ENCODE measurements at places on chromosomes 1 and 21.
A peak's percentile ranks its signal among the peaks of the same experiment; 100 is the strongest.

DNA sequence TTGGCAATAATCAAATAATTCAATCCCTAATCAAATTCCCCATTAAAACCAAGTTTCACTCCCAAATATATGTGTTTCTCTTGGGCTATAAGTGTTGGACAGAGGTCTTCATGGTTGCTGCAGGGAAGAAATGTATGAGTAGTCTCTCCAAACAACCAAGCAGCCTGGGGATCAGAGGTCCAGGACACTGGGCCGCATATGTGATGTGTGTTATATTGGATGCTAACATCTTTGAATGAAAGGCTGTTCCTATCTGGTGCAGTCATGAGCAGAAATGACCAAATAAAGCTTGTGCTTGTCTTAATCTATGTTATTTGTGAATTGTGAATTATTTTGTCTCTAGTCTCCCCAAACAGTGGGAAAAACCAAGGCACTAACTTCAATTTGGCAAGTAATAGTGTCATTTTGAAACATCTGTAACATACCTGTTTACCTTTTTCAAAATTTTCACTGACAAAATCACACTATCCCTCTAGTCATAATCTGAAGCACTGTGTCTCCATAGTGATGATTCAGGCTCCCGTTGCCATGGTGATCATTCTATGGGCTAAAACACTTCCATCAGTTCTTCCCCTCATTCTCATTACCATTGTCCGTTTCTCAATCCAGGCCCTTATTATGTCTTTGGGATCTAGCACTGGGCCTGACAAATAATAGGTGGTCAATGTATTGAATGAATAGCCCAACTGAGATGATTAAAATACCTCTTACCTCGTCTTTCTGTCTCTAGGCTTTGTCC lies 12.5 kb upstream of the TADA1 start:
- DNase-seq: no peak

GRCh38 chr21:42847051-42847707 lies 32.2 kb downstream of the WDR4 start:
- DNase-seq: peak; percentile 11

DNA sequence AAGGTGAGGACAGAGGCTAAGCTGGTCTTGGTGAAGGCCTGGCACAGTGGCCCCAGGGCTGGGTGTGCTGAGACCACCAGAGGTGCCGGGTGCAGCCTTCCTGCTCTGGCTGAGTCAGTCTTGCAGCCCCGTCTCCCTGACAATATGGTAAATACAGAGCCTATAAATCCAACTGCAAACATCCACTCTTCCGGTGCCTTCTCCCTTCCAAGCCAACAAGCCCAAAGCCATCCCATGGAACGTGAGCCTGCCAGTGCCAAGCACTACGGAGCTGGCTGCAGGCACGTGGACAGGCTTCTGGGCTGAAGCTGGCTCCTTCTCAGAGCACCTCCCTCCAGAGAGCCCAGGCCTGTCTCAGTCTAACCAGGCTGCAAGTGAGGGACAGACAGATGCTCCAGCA lies 70.0 kb downstream of the TRABD2B start:
- DNase-seq: no peak

DNA sequence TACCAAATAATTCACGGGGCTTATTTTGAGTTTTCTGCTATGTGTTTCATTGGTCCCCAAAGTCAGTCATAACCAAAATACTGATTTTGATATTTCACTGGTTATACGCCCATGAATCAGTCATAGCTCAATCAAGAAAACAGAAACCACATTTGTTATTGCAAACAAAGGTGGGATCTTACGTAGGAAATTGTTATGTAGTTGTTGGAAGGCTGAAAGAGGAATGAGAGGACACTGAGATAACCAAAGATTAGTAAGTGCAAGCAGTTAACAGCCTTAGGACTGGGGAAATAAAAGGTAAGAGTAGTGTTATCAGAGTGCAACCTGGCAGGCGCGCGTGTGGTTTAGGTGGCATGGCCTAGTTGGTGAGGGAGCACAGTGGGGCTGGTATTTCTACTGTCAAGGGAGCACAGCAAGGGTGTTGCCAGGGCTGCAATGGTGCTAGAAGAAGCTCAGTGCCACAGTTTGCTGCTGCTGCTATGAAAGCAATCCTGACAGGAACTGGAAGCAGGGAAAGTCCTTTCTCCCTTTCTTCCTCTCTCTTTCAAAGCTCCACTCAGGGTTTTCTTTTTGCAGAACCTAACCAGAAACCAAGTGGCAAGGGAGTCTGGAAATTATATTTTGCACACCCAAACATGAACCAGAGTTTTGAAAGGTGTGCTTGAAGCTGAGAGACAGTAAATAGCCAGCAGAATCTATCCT lies 33.7 kb downstream of the RTCA start:
- DNase-seq: no peak

DNA sequence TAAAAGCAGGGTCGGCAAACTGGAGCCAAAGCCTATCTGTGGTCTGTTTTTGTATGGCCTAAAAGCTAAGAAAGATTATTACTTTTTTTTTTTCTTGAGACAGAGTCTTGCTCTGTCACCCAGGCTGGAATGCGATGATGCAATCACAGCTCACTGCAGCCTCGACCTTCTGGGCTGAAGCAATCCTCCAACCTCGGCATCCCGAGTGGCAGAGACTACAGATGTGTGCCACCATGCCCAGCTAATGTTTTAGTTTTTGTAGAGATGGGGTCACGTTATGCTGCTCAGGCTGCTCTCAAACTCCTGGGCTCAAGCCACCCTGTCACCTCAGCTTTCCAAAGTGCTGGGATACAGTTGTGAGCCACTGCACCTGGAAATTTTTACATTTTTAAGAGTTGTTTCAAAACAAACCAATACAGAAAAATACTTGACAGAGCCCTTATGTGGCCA lies 6.5 kb upstream of the GLRX2 start:
- no peak for DNase-seq

DNA sequence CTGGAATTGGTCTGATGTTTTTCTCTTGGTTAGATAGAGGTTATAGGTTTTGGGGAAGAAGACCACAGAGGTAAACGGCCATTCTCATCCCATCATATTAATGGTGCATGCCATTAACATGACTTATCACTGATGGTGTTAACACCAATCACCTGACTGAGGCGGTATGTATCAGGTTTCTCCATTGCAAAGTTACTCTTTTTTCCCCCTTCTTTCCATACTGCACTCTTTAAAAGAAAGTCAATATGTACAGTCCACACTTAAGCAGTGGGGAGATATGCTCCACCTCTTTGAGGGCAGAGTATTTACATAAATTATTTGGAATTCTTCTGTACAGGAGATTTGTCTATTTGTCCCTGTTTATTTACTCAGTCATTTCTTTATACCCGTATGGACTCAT lies 35.7 kb upstream of the OSBPL9 start:
- no peak for DNase-seq

GRCh38 chr1:4053774-4054173 lies 153.7 kb upstream of the C1orf174 start:
- DNase-seq: no peak

- DNase-seq: no peak
Observed at GRCh38 chr1:24505816-24506215, 3.2 kb downstream of the RCAN3 start.

GRCh38 chr1:228226956-228227791 lies 19.3 kb downstream of the OBSCN start:
- no peak for DNase-seq

DNA sequence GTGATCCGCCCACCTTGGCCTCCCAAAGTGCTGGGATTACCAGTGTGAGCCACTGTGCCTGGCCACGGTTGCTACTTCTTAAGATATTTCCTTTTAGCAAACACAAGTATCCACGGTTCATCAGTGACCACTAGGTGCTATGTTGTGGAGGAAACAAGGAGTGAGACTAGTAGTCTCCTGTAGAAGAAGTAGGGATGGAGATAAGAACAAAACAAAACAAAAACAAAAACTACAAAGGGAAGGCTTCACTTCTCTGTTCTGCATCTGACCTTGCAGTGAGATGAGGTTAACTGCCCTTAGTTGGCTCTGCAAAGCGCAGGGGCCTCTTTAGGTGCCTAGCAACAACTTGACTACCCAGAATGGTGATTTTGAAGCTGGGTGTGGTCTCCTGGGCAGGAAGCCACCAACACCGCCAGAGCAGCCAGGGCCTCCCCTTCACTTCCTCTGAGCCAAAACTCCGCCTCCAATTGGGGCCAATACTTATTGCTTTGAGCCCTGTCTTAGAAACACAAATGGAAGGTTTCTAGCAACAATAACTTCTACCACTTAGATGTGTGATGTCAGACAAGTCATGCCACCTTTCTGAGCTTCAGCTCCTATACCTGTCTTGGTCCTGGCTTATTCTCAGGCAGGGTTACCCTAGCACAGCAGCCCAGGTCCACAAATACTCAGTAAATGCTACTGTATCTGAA lies 12.8 kb upstream of the CDC42 start:
- peak; percentile 78 for DNase-seq

GRCh38 chr21:31234936-31235335 lies 109.1 kb downstream of the TIAM1 start:
- no peak for DNase-seq

- DNase-seq: no peak
Observed at GRCh38 chr1:222018041-222018440, 276.2 kb upstream of the DUSP10 start.

DNA sequence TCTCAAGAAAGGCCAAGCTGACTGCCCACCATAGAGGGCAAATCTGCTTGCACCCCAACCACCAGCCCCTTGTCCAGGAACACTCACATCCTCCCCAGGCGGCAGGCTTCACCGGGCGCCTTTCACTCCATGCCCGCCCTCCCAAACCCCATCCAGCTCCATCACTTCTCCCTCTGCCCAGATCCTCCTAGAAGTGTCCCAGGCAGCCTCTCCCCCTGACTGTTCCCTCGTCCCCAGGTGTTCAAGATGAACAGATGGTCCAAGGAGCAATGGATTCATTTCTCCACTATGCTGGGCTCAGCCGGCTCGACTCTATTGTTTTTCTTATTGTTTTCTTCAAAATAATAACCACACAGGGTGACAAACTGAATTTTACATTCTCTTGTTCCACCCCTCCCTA lies 22.1 kb downstream of the S100A6 start:
- DNase-seq: no peak

DNA sequence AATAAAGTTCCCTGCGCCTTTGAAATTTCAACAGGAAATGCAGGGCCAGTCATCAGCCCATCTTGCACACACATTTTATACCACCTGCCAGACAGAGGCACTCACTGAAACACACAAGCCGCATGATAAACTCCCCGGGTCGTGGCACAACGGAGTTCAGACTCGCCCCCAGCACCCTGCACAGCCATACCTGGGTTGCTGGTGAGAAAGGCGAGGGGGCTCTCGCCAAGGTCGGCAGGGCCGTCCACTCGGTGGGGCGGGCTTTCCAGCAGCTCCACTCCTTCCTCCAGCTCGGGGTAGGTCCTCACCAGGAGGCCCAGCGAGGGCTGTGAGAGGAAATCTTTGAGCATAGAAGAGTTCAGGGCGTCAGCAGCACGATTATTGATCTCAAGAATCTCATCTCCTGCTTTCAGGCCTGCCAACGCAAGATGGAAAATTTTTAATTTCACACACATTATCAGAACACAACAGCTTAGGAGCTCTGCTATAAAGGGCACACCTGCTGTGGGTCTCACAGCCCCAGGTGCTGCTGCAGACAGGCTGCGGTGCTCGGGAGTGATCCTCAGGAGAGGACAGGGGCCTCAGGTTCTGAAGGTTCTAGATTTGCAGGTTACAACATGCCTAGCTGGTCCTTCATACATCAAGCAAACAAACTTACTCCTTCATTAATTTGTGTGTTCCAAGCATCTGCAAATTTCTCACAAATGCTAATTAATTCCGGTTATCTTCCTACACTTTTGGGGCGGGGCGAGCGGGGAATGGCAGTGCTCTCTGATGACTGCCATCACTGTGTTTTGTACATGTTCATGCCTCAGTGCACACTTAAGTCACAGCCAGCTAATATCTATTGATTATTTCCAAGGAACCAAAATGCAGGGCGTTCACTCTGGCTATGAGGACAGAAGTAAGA lies 144.2 kb upstream of the KRTAP19-8 start:
- DNase-seq: peak; percentile 58

- DNase-seq: no peak
Observed at GRCh38 chr1:14810595-14811361, 212.3 kb downstream of the KAZN start.

DNA sequence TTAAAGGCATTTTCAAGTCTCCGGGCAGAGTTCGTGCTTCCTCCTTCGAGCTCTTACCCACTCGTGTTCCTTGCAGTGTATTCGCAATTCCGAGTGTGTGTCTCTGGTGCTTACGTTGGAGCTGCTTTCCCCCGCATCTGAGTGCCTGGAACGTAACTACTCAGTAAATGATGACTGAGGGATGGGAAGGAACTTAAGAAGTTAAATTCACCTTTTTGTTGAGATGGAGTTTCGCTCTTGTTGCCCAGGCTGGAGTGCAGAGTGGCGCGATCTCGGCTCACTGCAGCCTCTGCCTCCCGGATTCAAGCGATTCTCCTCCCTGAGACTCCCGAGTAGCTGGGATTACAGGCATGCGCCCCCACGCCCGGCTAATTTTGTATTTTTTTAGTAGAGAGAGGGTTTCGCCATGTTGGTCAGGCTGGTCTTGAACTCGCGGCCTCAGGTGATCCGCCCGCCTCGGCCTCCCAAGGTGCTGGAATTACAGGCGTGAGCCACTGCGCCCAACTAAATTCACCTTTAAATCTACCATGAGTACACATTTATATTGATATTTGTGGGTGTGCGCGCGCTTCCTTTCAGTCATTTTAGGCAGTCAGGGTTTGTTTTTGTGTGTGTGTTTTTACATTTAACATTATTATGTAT lies 837 bp downstream of the NDUFS5 start:
- no peak for DNase-seq

DNA sequence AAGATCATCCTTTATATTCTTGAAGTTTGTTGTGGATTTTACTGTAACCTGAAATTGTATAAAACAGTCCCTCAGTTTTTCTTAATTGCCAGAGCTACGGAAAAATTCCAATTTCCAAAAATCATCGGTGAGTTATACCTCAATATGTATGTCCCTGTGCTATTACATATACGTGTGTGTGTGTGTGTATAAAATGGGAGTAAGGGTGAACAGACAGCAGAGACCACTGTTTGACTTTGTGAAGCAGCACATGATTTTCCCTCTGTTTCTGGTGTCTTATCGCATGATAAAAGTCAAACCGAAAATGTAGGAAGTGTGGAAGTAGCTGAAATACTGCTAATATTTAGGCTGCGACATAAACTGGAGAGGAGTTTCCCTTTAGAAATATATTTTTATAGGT lies 1.2 kb downstream of the OR2T1 start:
- DNase-seq: no peak

DNA sequence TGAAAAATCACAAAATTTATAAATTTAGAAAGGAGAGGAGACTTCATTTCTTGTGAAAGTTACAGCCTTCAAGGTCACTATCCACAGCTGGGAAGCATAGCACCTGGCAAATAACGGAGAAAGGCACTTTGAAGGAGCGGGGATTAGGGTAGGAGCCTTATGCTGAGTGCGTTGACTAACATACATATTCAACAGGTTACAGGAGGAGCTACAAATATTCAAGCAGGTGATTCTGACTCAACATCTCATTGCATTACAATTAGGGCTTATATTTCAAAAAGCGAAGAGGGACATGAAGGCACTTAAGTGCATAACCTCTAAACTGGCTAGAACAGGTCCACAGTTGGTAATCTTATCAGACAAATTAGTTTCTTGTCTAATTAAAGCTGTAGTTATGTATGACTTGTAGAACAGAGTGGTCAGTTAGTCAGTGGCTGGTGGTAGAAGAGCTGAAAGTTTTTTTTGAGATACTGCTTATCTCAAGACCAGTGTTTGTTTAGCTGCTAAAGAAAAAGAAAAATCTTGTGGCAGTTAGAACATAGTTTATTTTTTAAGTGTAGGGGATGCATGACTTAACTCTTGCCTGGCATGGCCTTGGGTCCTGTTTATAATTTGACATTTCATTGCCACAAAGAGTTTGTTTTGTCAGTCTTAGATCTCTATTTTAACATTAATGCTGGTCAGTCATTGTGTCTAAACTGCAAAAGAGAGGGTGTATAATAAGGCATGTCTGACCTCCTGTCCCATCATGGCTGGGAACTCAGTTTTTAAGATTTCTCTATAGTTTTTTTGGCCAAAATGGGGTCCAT lies 311.5 kb downstream of the DUSP10 start:
- DNase-seq: no peak

Measured in activated CD8-positive, alpha-beta memory T cell treated with anti-CD3 and anti-CD28 coated beads, Interleukin-2, amount 50 U/mL, for 4 hours (primary cell).